Activated CD4-positive, CD25-positive, alpha-beta regulatory T cell (primary cell): ENCODE measurements at places on chromosomes 12 and 14.

- DNase-seq: no peak
Measured at GRCh38 chr14:67461996-67462395, 26.5 kb downstream of the TMEM229B start.

GRCh38 chr12:2689393-2689792 lies 105.4 kb upstream of the FKBP4 start:
- no peak for DNase-seq

- no peak for DNase-seq
Measured at GRCh38 chr14:20802341-20803084, at the start of gene RNASE1. Gene RNASE1 (minus strand): TSS chr14:20802844. CDS start chr14:20802068, 776 bp downstream.

GRCh38 chr14:52840877-52841276 lies 49.5 kb upstream of the GNPNAT1 start:
- no peak for DNase-seq

- DNase-seq: no peak
Measured at GRCh38 chr12:96474206-96474605, 15.2 kb upstream of the CFAP54 start.

- DNase-seq: no peak
Measured at GRCh38 chr12:95060951-95061350, 12.5 kb downstream of the NR2C1 start.

DNA sequence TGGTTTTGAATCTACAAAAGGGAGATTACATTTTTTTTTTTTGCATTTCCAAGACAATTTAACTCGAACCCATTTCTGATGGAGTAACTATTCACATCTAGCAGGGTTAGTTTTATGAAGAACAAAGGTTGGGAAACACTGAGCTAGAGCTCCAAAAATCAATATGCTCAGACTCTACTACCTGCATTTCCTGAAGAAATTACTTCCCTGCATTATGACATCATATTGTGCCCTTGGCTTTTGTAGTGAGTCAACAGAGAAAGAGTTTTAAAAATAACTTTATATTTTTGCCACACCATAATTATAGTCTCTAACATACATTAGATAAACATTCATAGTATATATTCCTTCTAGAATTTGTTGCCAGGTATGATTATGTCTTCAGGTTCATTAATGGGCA lies 14.8 kb downstream of the GRIP1 start:
- no peak for DNase-seq

- no peak for DNase-seq
Measured at GRCh38 chr14:33026850-33027430, 88.3 kb downstream of the NPAS3 start.

- no peak for DNase-seq
Measured at GRCh38 chr14:24355009-24355408, 13.0 kb upstream of the NFATC4 start.

DNA sequence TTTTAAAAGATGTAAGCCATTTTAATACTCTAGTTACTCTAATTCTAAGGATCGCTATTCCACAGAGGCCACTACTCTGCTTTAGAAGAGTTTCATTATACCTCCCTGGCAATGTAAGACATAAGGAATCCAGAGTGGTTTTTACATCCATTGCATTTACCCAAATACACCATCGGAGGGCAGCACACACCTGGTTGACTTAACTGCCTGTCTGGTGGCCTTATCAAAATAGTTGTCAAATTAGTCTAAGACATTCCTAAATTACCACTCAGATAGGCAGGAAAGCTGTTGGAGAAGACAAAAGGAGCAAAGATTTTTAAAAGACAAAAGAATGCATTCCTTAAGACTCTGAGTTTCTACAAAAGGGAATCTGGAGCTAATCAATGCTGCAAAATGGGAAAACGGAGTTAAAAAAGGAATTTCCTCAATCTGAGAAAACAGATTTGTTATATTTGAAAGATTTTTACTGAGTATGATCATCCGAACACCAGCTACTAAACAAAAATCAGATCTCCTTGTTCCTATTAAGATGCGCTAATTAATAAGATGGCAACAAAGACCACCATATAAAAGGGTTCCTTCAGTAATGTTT lies 33.8 kb upstream of the FGD4 start:
- DNase-seq: peak; percentile 14

DNA sequence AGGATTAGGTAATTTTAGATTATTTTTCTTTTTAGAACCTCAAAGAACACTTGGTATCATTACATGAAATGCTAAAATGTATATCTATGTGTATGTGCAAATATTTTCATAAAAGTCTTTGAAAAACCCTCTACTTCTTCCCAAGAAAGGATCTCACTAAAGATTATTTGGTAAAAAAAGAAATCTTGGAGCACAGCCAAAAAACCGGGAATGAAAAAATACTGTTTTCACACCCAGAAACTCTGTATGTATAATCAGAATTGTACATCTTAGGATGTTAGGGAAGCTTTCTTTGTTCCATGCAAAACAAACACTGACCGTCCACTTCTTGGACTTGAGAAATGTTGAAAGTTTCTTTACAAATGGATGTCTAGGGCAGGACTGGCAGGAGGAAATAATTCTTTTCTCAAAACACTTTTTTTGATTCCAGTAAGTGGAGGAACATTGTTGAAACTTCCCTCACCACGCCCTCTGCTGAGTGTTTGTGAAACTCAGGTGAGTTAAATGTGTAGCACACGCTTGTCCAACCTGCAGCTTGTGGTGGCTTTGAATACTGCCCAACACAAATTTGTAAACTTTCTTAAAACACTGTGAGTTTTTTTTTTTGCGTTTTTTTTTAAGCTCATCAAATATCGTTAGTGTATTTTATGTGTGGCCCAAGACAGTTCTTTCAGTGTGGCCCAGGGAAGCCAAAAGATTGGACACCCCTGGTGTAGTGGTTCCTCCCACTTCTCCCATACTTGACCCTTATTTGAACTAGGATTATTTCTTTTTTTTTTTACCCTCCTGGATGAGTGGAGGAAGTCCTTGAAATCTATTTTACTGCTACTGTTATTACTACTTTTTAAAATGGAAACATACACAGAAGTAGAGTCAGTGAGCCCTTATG lies 26.6 kb downstream of the FBXO34 start:
- no peak for DNase-seq

GRCh38 chr14:104694991-104695659 lies 5.7 kb downstream of the INF2 start:
- no peak for DNase-seq

- no peak for DNase-seq
Measured at GRCh38 chr12:5023842-5024241, 19.8 kb upstream of the KCNA5 start.

DNA sequence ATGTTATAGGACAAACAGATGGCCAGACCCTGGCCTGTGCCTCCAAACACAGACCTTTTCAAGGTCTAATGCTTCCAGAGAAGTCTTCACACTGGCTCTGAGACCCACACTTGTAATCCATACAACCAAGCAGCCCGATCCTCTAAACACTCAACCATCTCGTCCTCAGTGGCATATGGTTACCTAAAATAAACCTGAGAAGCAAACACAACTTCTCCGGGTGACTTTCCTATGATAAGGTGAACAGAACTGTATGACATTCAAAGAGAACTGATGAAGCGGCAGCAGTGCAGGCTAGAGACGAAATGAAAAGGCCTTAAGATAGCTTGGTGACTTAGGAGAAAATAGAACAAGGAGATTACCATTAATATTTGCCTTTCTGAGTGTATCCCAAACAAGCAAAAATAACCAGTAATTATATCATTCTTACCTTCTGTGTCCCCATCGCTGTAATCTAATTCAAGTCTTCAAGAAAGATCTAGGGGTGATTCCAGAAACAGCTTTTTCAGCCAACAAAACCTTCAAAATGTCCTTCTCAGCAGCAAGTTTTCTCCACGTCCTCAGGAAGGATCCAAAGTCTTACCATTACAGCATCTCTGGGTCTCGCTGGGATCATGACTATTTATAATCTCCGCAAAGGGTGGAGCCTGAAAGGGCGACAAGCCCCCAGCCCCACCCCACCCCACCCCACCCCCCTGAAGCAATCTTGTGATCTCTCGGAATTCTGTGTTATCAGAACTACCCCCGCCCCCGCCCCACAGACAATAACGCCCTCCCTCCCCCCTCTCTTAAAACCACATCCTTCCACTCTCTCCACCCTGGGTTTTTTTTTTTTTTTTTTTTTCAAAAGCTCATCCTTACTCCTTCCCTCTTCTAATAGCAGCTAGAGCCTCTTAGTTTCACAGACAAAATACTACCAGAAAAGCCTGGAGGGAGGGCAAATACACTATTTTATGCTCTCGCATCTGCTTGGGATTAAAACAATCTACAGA lies at the start of gene SLC2A3:
SLC2A3 (minus strand) TSS at position 598 of the 992 bp plus-strand sequence; CDS start at position 445, 153 bp downstream.
- peak; percentile 75 for DNase-seq

DNA sequence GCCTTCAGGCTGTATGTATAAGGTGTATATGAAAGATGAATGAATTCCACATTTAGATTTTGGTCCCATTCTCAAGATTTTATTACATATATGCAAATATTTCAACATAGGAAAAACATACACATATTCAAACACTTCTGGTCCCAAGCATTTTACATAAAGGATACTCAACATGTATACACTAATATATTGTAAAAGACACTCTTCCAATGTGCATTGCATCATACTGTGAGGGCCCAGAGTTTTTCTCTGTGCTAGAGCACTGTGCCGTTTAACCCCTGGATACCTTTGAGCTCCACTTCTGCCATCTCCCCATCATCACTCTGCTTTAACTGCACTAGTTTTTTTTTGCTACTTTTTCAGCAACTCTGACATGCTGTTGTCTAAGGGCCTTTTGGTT lies 48.1 kb downstream of the ZDHHC17 start:
- DNase-seq: no peak

DNA sequence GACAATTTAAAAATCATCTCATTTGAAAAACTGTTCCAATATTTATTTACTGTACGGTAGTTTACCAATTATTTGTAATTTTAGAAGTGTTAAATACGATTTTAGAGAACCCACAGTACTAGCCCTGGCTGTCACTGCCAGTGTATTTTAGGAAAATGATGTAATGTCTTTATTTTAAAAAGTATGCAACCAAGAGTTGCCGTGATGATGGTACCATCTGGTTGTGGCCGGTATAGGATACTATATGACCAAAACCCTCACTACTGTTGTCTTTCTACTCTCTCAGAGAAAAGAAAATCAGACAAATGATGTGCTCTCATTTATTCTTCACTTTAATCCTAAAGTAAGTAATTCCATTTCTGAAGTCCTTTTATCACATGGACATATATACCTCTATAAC lies 395.0 kb downstream of the FOXG1 start:
- DNase-seq: no peak

- no peak for DNase-seq
Measured at GRCh38 chr12:88310069-88310468, 168.0 kb downstream of the TMTC3 start.

DNA sequence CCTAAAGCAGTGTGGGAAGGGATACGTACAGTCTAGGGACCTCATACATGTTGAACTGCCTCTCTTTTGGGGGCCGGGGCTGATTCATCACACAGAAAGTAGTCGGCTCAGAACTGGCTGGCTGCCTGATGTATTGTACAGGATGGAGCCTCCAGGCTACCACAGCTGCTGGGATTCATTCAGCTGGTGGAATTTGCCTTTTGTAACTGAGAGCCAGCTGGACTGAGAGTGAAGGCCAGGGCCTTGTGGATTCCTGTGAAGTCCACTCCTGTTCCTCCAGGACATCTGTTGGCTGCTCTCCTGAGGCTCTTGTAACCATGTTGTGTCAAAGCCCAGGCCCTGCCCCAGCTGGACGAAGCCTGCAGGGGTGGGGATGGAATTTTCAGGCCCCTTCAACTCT lies 116.3 kb upstream of the PRICKLE1 start:
- DNase-seq: no peak

DNA sequence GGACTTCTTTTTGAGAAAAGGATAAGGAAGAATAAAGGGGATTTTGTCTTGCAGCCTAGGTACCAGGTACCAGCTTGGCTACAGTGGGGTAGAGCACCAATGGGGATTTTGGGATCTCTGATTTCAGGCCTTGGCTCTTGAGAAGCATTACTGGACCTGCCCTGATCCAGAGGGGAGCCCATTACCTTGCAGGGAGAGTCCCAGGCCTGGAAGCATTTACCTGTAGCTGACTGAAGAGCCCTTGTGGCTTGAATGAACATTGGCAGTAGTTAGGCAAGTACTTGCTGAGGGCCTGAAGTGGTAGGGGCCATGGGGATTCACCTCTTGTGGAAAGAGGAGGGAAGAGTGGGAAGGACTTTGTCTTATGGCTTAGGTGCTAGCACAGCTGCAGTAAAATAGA lies 308.2 kb upstream of the FBXO33 start:
- no peak for DNase-seq
